ENCODE measurements at places on chromosomes 6 and 20. TPM values are rescaled to one million over a fixed set of nuclear protein-coding genes. Genes with fewer than 3 reads are reported as not detected.

Gene SRSF12
- 0.33 TPM for total RNA-seq

Gene EDN3
- total RNA-seq, result not detected

Gene MMP24OS
- 30.1 TPM for total RNA-seq

Gene PACSIN1
- total RNA-seq, result not detected

Gene SAMD3
- total RNA-seq, result 2.8 TPM

Gene POFUT1
- total RNA-seq, result 23.4 TPM

Gene ZC3H12D
- under 0.01 TPM for total RNA-seq

Gene UBE3D
- total RNA-seq, result 6.7 TPM

Gene KCNQ2
- not detected for total RNA-seq

DNA sequence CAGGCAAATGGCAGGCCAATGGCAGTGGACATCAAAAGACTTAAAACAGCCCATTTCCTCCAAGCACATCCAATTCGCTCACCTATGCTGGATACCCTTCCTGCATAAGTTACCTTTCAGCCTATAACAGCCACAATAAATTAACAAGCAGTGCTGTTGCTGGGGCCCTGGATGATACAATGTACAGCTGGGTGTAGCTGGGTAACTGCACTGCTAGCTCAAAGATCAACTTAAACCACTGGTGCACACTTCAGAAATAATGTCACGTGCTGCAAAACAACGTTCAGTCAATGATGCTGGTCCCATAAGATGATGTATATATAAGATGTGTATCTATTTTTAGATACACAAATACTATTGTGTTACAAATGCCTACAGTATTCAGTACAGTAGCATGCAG is 13.6 kb downstream of the IL20RA start:
- no peak for DNase-seq

- no peak for DNase-seq
Observed at GRCh38 chr6:40722091-40722490, 134.9 kb upstream of the LRFN2 start.

DNA sequence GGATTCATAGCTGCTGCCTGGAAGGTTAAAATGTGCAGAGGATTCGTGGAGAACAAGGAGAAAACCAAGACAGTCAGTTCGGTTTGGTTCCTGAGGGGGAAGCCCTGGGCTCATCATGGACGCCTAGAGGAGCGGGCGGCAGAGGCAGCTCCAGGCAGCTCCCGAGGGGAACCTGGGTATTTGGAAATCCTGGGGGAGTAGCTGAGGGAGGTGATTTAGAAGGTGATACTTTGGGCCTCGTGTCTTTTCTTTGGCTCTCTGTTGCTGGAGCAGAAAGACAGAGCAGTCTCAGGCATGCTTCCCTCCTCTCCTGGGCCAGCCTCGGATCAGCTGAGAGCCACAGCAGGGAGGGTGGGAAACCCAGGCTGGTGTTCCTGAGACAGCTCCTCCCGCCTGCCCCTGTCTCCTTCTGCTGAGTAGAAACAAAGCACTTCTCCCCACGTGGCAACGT is 139.5 kb downstream of the DLL1 start:
- no peak for DNase-seq

- no peak for DNase-seq
Observed at GRCh38 chr6:157974967-157975366, 6.7 kb upstream of the SYNJ2 start.

DNA sequence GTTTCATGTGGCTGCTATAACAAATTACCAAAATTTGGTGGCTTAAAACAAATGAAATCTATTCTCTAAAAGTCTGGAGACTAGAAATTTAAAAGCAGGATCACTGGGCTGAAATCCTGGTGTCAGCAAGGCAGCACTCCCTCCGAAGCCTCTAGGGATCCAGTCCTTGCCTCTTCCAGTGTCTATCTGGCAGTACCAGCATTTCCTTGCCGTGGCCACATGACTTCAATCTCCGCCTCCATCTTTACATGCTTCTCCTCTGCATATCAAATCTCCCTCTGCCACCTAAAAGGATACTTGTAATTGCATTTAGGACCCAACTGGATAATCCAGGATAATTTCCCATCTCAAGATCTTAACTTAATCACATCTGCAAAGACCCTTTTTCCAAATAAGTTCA is 30.2 kb downstream of the ARHGAP18 start:
- DNase-seq, result no peak

DNA sequence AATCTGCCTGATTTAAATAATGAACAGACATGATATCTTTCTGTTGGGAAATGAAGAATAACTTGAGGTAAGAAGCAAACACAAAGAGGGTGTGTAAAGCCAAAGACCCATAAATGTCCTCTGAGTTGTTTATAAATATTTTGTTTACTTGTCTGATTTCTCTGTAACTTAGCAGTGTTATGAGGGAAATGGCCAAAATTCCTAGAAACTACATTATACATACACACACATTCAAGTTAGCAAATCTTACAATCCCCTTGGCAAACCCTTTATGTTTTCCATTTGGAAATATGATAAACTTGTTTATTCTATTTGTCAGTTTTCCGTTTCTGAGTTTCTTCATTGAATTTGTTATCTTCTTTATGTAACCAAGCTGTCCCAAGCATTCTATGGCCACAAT is 81.4 kb upstream of the TCF21 start:
- no peak for DNase-seq

DNA sequence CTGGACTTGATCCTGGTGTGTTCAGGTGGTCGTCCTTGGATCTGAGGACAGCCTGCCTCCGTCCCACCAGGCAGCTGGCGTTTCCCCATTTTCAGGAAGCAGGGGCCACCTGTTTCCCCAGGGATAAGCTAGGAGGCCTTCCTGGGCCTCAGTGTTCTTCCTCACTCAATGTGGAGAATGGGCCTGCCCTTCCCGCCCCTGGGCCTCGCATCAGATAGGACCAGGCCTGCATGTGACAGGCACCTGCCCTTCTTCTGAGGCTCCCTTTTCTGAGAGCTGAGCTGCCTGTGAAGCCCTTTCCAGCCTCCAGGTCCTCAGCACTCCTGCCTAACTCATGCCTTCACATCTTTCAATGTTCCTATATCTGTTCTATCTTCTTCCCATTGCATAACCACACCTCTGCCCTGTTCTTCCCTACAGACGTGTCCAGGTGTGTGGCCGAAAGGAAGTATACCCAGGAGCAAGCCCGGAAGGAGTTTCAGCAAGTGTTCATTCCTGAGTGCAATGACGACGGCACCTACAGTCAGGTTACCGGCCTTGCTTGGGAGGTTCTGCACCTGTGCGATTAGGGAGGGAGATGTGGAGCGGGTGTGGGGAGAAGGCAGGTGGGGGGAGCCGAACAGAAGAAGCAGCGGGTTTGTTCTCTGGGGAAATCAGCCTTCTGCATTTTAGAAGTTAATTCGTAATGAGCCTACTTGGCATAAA is 85.1 kb downstream of the SMOC2 start:
- no peak for DNase-seq

DNA sequence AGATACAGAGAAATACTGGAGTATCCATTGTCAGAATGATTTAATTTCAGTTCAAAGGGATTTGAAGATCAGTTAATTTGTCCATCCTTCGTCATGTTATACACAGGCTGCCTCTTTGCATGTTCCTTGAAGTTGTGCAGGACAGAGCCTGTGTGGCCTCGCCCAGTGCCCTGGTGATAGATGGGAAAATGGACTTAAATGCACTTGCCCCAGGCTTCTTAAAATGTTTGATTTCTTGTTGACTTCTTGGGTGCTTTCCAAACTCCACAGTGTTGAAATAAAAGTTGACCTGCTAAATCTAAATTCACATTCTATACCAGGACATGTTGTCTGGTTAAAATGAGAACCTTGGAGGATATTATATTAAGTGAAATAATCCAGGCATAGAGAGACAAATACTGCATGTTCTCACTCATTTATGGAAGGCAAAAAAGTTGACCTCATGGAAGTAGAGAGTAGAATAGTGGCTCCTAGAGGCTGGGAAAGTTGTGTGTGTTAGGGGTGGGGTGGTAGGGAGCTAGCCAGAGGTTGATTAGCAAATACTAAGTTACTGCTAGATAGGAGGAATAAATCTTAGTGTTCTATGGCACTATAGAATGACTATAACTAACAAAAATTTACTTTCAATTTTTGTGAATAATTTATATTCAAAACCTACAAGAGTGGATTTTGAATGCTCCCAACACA is 25.3 kb downstream of the MARCKS start:
- DNase-seq, result no peak

- DNase-seq, result peak; percentile 49
Observed at GRCh38 chr6:128567029-128567428, 46.6 kb upstream of the PTPRK start.

DNA sequence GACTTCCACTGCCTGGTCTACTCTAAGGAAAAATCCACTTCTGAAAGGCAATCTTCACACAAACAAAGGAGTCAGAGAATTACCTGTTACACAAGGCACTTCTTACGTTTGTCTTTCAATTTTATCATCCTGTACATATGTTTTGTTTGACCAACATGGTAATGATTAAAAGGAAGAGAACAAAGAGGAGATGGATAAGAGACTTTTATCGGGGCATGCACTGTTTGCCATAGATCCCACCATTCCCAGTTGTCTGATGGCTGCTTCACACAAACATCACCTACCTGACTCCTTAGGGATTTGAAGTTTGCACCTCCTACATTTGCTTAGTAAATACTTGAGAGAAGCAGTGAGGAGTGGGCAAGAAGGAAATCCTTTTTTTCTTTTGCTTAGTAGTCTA is 87.1 kb downstream of the BFSP1 start:
- no peak for DNase-seq

DNA sequence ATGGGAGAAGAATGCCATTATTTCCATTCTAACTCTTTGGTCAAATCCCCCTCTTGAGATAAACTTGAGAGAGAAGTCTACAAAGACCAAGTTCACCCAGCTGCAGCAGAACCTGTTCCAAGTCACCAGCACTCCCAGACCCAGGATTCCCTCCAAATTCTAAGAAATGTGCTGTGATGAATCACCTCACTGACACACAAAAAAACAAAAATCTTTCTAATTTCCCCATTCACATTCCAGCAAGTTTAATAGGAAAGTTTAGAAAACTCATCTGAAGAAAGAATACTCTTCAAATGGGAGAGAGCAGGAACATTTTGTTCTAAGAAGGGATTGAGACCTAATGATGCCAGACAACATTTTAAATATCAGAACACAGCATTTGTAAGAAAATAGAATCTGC is 213.6 kb upstream of the PLCB4 start:
- DNase-seq, result peak; percentile 46

GRCh38 chr20:4681991-4682401 is 39.7 kb upstream of the PRND start:
- peak; percentile 42 for DNase-seq

DNA sequence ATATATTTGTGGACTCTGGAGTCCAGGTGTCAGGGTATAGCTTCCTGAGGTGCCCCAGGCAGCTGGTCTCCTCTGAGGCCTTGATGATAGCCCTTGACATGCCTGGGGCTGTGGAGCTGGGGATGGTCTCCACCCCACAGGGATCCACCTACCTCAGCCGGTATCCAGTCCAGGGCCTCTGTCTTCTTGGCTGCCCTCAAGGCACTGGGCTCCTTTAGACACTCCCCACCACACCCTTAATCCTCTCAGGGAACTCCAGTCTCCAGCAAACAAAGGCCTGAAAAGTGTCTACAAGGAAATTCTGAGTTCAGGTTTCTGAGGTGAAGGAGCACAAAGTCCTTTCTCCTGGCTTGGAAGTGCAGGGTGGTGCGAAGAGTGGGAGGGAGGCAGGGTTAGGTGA is 44.6 kb upstream of the DDR1 start:
- no peak for DNase-seq

GRCh38 chr6:117870486-117871242 is 36.4 kb upstream of the SLC35F1 start:
- DNase-seq, result no peak

DNA sequence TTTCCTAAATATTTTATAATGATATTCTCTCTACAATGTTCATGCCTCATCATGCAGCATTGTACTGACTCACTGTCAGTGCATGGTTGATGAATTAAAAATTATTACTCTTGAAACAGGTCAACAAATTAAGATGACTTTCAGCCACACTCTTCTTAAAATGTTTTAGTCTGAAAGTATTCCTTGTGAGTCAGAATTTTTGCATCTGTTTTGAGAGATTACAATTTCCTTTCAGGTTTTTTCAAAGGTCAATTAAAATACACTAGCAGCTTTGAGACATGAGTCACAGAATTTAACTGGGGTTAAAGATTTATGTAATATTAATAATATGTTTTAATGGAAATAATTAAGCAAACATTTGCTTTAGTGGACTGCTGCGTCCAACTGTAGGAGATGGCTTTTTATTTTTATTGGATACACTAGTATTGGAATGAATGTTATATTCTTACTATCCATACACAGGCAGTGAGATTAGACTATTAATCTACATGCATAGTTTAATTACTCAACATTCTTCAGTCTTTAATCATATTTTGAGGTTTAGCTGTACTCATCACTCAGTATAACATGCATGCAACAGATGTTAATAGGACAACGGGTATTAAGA is 9.7 kb downstream of the COL12A1 start:
- peak; percentile 72 for DNase-seq

GRCh38 chr6:33985313-33985751 is 160.6 kb downstream of the GRM4 start:
- no peak for DNase-seq

All from fibroblast of lung (primary cell).